ENCODE measurements at places on chromosomes 1 and 21.

- peak; percentile 29 for DNase-seq
Measured at GRCh38 chr1:93079685-93080141, 630 bp downstream of the MTF2 start.

DNA sequence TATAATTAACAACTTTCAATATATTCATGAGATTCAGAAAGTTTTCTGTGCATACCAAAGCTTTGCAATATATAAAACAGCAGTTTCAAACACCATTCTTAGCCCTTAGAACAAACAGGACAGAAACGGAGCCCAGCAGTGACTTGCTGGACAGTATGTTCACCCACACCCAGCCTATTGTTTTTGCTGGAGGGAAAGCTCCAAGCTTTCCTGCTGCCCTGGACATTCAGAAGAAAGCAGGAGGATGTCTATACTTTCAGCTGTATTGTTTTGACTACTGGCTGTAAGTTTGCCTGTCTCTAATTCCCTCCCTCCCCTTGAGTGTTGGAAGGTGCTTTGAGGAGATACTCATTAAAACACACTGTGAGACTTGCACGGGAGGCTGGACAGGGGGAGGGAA, 9.6 kb downstream of the DENND2C start:
- no peak for DNase-seq

DNA sequence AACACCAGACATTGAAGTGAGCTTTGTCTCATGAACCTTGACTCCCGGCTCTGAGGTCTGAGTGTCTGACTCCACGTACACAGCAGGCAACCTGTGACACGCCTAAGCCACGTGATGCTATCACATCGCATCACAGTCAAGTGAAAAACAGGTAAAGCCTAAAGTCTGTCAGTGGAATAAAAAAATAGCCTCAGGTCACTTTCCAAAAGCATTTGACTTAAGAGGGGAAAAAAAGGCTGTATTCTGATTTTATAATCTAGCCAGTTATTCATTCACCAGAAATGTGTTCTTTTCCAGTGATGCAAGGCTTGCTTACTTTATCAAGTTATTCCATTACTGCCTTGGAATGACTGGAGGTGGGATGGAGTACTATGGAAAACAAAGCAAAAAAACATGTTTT, 163.2 kb upstream of the HMCN1 start:
- DNase-seq = peak; percentile 73

- no peak for DNase-seq
Measured at GRCh38 chr1:112889052-112889768, 66.8 kb downstream of the SLC16A1 start.

GRCh38 chr21:36516281-36516680, 36.4 kb upstream of the CLDN14 start:
- DNase-seq = no peak

DNA sequence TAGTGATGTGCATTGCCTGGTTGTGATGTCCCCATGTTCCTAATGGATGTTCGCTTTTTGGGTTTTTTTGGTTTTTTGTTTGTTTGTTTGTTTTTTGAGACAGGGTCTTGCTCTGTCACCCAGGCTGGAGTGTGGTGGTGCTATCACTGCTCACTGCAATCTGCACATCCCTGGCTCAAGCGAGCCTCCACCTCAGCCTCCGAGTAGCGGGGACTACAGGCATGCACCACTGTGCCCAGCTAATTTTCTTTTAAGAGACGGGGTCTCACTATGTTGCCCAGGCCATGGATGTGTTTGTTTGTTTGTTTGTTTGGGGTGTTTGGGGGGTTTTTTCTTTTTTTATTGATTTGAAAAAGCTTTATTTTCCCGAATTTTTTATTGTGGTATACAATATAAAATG, 2.1 kb downstream of the COL6A2 start:
- no peak for DNase-seq

DNA sequence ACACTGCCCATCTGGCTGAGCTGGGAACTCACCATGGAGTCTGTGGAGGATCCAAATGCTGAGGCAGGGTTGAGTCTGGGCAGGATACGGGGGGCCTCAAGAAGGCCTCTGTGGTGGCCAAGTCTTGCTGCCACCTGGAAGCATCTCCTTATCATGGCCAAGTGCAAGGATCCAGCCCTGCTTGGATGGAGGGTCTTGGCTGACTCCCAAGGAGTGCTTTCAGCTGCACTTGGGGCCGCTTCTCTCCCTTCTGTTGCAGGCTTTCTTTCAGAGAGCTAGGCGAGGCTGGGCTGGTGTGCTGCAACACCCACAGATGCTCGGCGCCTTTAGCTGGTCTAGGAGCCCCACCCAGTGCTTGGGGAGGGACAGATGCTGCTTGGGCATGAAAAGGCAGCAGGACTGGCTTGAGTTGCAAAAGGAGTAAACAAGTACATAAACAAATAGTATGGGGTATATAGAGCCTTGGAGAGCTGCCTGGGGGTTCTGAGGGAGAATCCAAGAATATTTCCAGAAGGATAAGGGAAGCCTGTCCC, at the start of gene THEM5:
THEM5 (minus strand) TSS at position 302 of the 533 bp plus-strand sequence; CDS start at position 155, 147 bp downstream.
- DNase-seq = no peak

- no peak for DNase-seq
Measured at GRCh38 chr1:52366517-52366827, 467 bp upstream of the CC2D1B start.

- DNase-seq = no peak
Measured at GRCh38 chr21:17981060-17981740, 162.0 kb upstream of the C21orf91 start.

DNA sequence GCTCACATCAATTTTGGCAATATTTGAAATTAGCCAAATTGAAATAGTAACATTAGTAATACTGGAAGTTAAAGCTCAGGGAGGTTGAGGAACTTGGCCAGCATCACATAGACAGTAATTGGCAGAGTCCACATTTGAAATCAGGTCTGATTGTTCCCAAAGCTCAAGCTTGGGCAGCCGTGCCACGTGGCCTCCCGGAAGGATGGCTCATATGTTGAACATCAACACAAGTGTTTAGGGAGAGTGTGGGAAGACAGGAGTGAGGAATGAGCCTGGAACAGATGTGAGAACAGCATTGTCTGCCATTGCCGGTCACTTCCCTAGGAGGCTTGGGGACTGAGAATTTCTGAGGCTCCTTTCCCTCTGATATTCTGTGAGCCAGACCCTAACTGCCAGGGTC, 40.2 kb upstream of the RBM15 start:
- no peak for DNase-seq

DNA sequence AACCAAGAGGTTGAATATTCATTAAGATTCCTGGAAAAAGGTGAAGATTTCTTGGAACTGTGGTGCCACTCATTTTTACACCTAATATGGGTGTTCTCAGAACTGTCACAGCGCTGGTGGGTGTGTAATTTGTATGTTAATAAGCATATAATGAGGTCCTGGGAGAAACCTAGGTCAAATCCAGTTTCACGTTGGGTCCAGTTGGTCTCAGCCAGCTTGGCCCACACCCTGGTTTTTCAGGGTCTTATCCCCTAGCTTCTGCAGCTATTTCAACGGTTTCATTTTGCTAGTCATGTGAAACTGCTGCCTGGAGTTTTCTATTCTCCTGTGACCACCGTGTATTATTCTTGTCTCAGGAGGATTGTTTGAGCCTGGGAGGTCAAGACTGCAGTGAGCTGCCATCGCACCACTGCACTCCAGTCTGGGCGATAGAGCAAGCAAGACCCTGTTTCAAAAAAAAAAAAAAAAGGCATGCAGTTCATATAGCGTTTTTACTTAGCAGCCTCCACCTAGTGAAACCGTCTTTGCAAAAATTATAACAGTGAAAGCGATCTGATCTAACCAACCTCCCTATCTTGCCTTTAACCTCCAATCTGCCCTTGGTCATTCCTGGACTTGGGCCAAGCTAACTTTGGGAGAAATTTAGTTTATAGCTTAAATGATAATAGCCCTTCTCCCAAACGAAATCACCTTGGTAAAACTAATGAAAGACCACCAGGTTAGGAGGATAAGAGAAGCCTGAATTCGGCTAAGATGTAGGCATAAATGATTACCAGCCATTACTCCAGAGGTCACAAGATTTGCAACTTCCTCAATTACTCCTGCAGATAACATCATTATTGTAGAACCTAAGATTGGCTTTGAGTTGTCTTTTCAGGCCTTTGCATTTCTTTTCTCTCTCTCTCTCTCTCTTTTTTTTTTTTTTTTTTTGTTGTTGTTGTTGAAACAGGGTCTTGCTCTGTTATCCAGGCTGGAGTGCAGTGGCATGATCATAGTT, 44.0 kb downstream of the PTAFR start:
- DNase-seq = no peak

- DNase-seq = no peak
Measured at GRCh38 chr21:42164818-42165217, 54.1 kb upstream of the ABCG1 start.

GRCh38 chr1:208980605-208981004, 602.9 kb upstream of the CAMK1G start:
- no peak for DNase-seq

DNA sequence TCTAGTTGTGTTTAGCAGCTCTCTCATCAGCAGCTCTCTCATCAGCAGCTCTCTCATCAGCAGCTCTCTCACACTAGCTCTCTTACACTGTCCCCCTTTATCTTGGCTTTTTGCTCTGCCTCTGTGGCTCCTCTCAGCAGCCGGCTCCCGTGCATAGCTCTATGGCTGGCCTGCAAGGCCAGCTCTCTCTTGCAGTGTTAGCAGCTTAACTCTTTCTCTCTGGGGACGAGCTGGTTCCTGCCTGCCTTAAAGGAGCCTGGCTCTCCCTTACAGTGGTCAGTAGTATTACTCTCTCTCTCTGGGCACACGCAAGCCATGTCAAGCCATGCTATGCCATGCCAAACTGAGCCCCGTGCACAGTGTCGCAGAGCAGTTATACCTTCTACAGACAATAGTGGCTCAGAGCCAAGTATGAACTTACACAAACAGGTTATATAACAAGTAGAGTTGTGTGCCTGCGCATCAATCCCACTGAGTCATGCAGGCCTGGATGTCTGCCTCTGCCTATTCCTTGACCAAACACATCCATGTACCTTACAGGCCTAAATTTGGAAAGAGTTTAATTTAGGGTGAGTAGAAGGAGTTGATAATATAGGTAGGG, 295.9 kb downstream of the TPR start:
- DNase-seq = no peak

GRCh38 chr1:20008391-20008841, 29.0 kb upstream of the PLA2G2A start:
- no peak for DNase-seq

GRCh38 chr1:38746402-38746935, 113.1 kb downstream of the RRAGC start:
- DNase-seq = no peak

DNA sequence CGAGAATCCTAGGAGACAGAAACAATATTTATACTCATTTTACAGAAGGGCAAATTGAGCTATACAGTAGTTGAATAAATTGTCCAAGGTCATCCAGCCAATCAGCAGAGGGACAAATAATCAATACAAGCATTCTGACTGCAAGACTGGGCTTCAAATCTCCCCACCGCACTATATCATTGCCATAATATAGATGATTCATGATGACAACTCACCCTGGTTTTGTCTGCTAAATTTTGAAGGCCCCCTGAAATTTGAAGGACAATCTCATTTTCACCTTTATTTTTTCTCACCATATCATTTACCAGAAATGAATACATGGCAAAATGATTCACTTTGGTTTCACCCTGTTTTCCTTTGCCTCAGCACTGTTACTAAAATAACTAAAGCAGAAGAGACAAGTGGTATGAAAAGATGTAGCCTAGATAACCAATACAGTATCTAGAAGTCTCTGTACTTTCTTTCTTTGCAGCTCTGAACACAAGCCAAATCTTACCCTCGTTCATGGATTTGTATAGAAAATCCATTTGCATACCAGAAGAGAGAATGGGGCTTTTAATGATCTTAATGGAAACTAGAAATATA, 292.5 kb downstream of the TTLL7 start:
- DNase-seq = no peak

DNA sequence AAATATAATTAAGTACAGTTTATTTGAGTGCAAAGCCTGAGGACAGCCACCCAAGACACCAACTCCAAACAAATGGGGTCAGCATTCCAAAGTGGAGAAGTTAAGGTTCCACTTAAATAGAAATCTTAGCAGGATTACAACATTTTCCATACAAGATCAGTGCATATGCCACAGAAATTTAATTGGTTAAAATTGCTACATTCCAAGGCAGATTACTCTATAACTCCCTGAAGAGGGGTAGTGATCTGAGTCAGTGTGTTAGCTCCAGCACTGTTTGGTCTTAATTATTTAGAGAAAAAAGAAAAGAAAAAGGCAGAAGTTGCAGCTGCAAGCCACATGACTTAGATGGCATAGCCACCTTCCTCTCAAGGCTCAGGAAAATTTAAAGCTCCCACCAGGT, 297.5 kb downstream of the HHIPL2 start:
- DNase-seq = no peak

DNA sequence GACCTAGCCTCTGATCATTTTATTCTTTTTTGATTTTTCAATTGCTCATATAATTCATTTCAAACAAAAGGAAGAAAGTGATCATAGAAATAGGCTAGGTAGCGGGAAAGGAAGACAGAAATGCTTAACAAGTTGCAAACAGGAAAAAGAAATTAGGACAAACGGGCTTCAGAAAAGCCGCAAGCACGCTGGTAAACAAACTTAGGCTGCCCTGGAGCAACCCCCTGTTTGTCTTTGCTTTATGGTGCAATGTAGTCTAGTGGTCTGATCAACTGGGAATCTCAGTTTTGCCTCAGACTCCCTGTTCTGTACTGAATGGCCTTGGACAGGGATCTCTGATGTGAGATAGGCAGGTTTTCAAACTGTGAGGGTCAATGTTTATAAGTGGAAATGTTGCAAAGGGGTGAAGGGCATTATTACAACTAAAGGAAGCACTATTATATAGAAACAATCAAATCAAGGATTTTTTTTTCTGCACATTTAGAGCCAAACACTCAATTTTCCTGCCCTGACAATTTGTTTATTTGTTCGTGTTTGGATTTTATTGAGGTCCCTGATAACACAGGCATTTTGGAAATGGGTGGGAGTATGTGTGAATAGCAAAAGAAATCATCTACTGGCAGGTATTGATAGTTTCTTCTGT, 146.8 kb upstream of the NRIP1 start:
- DNase-seq = no peak

DNA sequence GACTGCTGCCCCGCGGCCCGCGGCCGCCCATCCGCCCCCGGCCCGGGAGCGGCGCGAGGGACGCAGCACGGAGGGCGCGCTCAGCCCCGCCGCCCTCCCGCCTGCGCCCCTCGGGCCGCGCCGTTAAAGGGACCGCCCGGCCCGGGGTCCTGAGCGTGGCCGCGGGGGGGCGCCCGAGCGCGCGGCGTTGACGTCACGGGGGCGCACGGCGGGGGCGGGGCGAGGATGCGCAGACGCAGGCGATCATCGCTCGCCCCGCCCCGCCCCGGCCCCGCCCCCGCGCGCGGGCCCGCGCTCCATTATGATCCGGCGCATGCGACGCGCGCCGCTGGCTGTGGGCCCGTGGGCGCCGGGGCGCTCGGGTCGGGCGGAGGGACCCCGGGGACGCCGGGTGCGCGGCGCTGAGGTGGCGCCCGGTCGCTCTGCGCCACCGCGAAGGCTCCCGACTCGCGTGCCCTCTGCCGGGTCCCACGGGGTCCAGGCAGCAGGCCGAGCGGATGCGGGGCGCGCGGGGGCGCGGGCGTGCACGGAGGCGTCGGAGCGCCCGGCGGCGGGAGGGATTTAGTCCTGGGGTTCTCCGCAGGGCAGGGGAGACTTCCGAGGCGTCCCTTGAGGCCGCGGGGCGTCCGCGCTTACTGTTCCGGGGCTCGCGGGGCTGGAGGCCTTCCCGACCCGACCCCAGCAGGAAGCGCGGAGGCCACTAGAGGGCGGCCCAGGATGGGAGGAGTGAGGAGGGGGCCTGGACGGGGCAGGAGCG, at the start of gene DVL1:
DVL1 (minus strand) TSS at position 163 of the 757 bp plus-strand sequence. CDS start 353 bp downstream, outside the sequence.
- peak; percentile 72 for DNase-seq

Data from kidney tubule cell (primary cell).